ENCODE measurements at places on chromosomes 1 and 21.
A peak's percentile ranks its signal among the peaks of the same experiment; 100 is the strongest.

GRCh38 chr1:217969428-217969827 is 315.7 kb upstream of the RRP15 start:
- DNase-seq, result no peak

- DNase-seq, result no peak
Measured at GRCh38 chr1:244296447-244296846, 155.3 kb downstream of the ADSS2 start.

DNA sequence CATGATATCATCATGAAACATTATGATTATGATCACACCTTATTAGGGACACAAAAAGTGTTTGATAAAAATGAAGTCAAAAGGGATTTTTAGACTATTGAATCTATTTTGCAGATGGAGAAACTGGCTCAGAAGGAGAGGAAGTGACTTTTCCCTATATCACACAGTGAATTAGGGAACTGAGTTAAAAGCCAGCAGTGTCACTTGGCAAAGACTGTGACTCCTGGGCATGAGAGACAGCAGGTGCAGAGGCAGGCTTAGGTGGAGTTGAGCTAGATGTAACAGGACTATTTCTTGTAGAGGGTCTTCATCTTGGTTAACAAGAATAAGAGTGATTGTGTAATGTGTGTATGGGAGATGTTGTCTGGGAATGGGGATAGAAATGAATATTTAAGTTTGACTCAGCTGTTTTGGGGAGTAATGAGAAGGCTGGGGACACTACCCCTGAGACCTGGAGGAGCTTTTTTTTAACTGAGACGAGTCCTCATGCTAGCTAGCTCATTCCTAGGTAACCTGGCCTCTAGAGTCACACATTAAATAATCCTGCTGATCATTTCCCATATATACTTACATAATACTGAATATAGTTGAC is 1.0 kb upstream of the CD84 start:
- no peak for DNase-seq

GRCh38 chr1:26358411-26359384 is 4.8 kb upstream of the CRYBG2 start:
- peak; percentile 62 for DNase-seq

GRCh38 chr1:41560496-41560895 is 76.0 kb upstream of the EDN2 start:
- no peak for DNase-seq

All from activated gamma-delta T cell treated with Interleukin-2 at 50 U/mL for 16 hours (primary cell).